ENCODE measurements at places on chromosomes 12 and 14. TPM values are rescaled to one million over a fixed set of nuclear protein-coding genes. Genes with fewer than 3 reads are reported as not detected.

TMEM30B gene
- polyA plus RNA-seq: 9.5 TPM

CRIP1 gene
- 16.0 TPM for polyA plus RNA-seq

C1QL4 gene
- 0.48 TPM for polyA plus RNA-seq

FSCB gene
- not detected for polyA plus RNA-seq

MIPOL1 gene
- polyA plus RNA-seq: 1.9 TPM

FAM181A gene
- polyA plus RNA-seq: not detected

FRS2 gene
- polyA plus RNA-seq: 2.7 TPM

All from foreskin keratinocyte (primary cell).